ENCODE measurements at places on chromosomes 13 and 19.

- DNase-seq = no peak
Measured at GRCh38 chr13:49370371-49370770, 73.5 kb downstream of the CAB39L start.

DNA sequence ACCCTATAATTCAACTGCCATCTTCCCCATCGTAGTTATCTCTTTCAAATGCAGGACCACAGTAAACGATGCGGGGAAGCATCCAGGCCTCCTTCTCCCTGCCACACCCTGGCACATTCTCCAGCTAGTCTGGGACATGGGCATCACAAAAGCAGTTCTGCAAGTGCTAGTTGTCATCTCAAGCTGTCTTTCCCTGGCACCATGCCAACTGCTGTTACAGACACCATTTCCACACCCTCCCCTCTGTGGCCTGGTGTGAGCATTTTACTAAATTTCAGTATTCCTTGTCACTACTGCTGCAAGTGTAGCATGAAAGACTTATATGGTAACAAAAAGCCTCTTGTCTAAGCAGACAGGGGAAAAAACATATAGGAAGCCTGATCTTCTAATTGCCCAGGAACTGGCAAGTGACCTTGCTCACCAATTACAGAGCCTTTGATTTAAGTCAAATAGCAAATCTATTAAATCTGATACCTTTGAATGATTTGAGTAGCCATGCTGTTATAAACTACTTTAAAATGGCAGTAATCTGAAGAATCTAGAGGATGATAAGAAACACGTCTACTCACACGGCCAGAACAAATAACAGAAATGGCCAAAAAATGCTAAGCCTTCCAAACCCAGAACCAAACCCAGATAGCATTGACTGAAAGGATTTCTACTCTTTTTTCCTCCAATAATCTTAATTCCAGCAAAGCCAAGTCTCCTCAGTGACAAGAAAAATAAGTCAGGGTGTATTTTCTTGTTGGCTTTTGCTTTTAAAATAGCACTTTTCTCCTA lies 179.0 kb downstream of the NUFIP1 start:
- DNase-seq = no peak

DNA sequence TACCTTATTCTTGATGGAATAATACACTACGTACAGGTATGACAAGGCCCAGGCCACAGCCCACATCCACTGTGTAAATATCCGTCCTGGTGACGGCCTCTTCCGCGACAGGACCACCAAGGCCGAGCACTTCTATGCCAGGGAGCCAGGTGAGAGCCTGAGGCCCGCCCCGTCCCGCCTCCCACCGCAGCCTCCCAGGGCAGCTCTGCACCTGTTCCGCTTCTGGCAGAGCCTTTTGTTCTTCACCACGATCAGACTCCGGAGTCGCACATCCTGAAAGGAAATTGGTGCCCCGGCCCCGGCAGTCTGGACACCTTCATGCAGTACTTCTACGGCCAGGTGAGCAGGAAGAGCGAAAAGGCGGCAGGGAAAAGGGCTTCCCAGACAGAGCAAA lies 10.6 kb upstream of the ZNF358 start:
- no peak for DNase-seq

DNA sequence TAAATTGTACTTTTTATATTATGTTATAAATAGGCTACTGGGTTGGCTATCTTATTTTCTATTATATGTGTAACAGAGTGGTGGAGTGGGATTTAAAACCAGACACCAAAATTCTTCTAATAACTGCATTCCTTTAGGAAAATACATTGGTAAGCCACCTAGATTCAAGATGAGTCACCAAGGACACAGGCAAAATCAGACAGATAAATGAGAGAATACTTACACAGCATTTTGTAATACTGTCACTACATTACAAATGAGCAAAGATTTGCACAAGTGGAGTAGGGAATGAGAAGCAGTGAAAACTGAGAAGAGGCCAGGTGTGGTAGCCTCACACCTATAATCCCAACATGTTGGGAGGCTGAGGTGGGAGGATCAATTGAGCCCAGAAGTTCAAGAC lies 6.2 kb upstream of the SPART start:
- no peak for DNase-seq

Measured in D721Med (cell line).